ENCODE measurements at places on chromosomes 5 and 9.

- H3K27ac ChIP-seq = no peak overlapping the region
- DNase-seq = no peak
- peaks cover 9% of the 10 kb centered on the region for H3K27me3 ChIP-seq
- no peaks in the 10 kb centered on the region for H3K36me3 ChIP-seq
These were observed 8.8 kb upstream of the TENT4A start for GRCh38 chr5:6704361-6704851.

DNA sequence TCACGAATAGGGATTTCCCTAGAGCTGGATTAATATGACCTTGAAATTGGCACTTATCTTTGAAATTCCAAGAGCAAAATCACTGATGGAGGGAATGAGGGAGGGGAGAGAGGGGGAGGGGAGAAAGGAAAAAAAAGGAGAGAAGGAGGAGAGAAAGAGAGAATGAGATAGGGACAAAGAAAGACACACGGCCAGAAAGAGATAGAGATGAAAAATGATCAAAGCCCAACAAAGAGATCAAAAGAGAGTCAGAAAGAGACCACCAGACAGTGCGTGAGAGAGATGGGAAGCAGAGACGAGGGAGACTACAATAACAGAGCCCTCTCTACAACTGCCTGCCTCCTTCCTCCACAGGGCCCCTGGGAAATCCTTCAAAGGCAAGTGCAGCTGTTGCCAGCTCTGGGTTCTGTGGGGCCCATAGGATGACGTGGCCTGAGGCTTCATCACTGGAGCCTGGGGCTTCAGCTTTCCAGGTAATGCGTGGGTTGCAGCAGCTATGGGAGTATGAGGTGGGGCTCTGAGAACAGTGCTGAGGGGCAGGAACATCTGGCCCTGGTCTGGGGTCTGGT is 58.3 kb upstream of the SHB start:
- no peak overlapping the region for H3K27ac ChIP-seq
- H3K4me3 ChIP-seq = no peak overlapping the region
- peaks cover 7% of the 10 kb centered on the region for H3K27me3 ChIP-seq
- DNase-seq = no peak
- no peaks in the 10 kb centered on the region for H3K36me3 ChIP-seq

GRCh38 chr9:14529054-14529453 is 164.2 kb downstream of the ZDHHC21 start:
- peaks cover 7% of the 10 kb centered on the region for H3K27me3 ChIP-seq
- no peaks in the 10 kb centered on the region for H3K36me3 ChIP-seq
- no peak overlapping the region for H3K27ac ChIP-seq
- DNase-seq = no peak
- no peak overlapping the region for H3K4me3 ChIP-seq

- DNase-seq = peak; percentile 48
- H3K4me3 ChIP-seq = no peak overlapping the region
- no peaks in the 10 kb centered on the region for H3K27me3 ChIP-seq
- H3K36me3 ChIP-seq = no peaks in the 10 kb centered on the region
- no peaks in the 10 kb centered on the region for H3K4me1 ChIP-seq
- H3K27ac ChIP-seq = no peak overlapping the region
These were observed 373.3 kb upstream of the SEMA6A start for GRCh38 chr5:116947691-116948528.

GRCh38 chr9:107211284-107211923 is 71.7 kb upstream of the RAD23B start:
- peaks cover 15% of the 10 kb centered on the region for H3K4me1 ChIP-seq
- peaks cover 10% of the 10 kb centered on the region for H3K27me3 ChIP-seq
- no peaks in the 10 kb centered on the region for H3K36me3 ChIP-seq
- H3K27ac ChIP-seq = no peak overlapping the region

DNA sequence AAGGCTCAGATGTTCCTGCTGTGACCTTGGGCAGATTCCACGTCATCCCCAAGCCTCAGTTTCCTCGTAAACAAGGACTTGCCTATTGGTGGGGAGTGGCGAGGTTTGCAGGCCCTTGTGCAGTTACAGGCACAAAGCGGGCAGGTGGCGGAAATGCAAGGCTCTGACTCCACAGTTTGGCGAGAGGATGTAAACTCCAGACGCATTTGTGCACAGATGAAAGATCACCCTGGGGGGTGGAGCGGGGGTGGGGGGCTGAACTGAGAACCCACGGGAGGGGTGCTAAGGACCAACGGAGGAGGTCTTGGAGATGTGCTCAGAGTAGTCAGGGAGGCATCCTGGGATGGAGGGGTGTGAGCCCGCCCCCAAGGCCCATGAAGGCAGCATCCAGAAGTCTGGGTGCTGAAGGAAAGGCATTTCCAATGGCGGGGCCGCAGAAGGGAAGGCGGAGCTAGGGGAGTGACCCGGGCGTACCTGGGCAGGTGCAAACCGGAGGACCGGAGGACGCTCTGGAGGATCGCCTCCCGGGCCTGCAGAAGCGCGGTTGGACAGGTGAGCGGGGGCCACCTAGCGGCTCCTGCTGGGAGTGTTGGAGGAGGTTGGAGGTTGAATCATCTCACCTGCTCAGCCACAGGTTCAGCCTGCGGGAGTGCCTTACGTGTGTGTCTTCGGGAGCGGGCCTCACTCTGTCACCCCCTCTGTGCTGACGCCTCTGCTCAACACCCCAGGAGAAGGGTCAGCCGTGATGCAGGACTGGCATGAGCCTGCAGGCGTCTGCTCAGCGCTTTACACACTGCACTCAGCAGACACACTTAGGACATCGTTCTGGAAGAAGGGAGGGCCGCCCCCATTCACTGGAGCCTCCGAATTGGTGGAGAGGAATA is 1.9 kb upstream of the FIBCD1 start:
- H3K27ac ChIP-seq = no peak overlapping the region
- H3K4me1 ChIP-seq = peaks cover 1% of the 10 kb centered on the region
- peak; percentile 61 for DNase-seq
- H3K4me3 ChIP-seq = no peak overlapping the region
- no peaks in the 10 kb centered on the region for H3K36me3 ChIP-seq
- peaks cover 37% of the 10 kb centered on the region for H3K27me3 ChIP-seq

GRCh38 chr9:133538851-133539833 is 4.6 kb downstream of the ADAMTSL2 start:
- no peaks in the 10 kb centered on the region for H3K36me3 ChIP-seq
- H3K4me3 ChIP-seq = no peak overlapping the region
- no peak overlapping the region for H3K27ac ChIP-seq
- H3K27me3 ChIP-seq = peaks cover 4% of the 10 kb centered on the region

GRCh38 chr5:172498431-172499129 is 44.3 kb upstream of the SH3PXD2B start:
- no peak overlapping the region for H3K4me3 ChIP-seq
- H3K36me3 ChIP-seq = no peaks in the 10 kb centered on the region
- DNase-seq = no peak
- no peaks in the 10 kb centered on the region for H3K4me1 ChIP-seq
- no peaks in the 10 kb centered on the region for H3K27me3 ChIP-seq

- no peaks in the 10 kb centered on the region for H3K36me3 ChIP-seq
- H3K27me3 ChIP-seq = peaks cover 10% of the 10 kb centered on the region
- no peak overlapping the region for H3K27ac ChIP-seq
- no peak for DNase-seq
- H3K4me3 ChIP-seq = no peak overlapping the region
These were observed 120.6 kb downstream of the PIK3R1 start for GRCh38 chr5:68336200-68336599.

GRCh38 chr5:75465480-75465879 is 45.9 kb downstream of the CERT1 start:
- H3K27ac ChIP-seq = no peak overlapping the region
- H3K4me3 ChIP-seq = no peak overlapping the region
- DNase-seq = no peak
- H3K27me3 ChIP-seq = no peaks in the 10 kb centered on the region
- H3K36me3 ChIP-seq = peaks cover 39% of the 10 kb centered on the region

DNA sequence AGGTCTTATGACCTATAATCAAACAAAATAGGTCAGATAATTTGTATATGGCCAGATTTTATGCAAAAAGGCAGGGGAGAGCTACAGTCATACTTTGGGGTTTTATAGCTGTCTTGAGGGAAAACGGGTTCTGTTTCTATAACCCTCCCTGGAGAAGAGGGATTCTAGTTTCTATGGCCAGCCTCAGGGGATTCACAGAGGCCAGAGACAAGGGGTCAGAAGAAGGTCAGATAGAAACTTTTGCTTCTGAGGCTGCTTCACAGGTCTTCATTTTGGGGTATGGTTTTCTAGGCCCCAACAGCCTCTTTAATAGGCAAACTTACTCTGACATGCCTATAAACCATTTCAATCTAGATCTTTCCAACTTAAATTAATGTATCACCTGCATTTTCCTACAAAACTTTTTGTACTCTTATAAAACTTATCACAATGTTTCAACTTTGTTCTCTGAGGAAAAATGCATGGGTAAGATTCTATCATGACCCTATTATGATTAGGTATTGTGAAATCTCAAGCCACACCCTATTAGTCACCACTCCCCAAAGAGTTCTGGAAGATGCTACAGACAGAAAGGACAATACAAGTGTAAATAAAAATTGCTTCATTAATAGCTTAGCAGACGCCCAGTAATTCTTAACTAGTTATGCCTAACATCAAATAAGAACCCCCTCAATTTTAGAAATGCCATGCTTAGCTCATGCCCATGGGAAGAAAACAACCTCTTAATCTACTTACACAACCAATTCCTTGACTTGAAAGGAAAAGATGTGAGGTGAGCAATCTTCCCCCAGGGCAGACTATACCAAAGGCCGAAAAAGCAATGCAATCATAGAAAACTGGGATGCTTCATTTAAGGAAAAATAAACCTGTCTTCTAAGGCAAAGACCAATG is 396.6 kb downstream of the TLR4 start:
- H3K36me3 ChIP-seq = no peaks in the 10 kb centered on the region
- no peak overlapping the region for H3K4me3 ChIP-seq
- DNase-seq = no peak
- no peak overlapping the region for H3K27ac ChIP-seq
- no peaks in the 10 kb centered on the region for H3K27me3 ChIP-seq
- no peaks in the 10 kb centered on the region for H3K4me1 ChIP-seq

GRCh38 chr9:126062158-126062886 is 264.3 kb upstream of the MVB12B start:
- H3K27me3 ChIP-seq = no peaks in the 10 kb centered on the region
- H3K27ac ChIP-seq = no peak overlapping the region
- H3K4me1 ChIP-seq = no peaks in the 10 kb centered on the region
- no peaks in the 10 kb centered on the region for H3K36me3 ChIP-seq

DNA sequence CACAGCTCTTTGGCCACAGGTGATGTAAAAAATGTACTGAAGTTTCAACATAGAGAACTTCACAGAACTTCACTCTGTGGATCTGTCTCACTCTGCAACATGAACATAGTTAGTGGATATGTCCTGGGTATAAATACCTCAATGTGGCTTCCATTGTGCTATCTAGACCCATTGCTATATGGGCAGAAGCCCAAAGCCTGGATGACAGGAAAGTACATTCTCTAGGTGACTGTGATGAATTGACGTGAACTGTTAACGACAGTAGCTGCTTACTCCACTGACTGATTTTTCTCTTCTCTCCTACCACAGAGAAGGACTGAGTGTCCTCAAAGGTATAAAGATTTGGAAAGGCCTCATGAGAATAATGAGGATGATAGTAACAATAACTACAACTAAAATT is 270.1 kb upstream of the FTMT start:
- no peaks in the 10 kb centered on the region for H3K36me3 ChIP-seq
- no peaks in the 10 kb centered on the region for H3K27me3 ChIP-seq
- no peak overlapping the region for H3K27ac ChIP-seq
- H3K4me1 ChIP-seq = no peaks in the 10 kb centered on the region
- no peak overlapping the region for H3K4me3 ChIP-seq

- H3K4me3 ChIP-seq = no peak overlapping the region
- H3K36me3 ChIP-seq = no peaks in the 10 kb centered on the region
- H3K4me1 ChIP-seq = no peaks in the 10 kb centered on the region
- peaks cover 1% of the 10 kb centered on the region for H3K27me3 ChIP-seq
- DNase-seq = no peak
These were observed 482 bp downstream of the OR13J1 start for GRCh38 chr9:35869621-35870216.

DNA sequence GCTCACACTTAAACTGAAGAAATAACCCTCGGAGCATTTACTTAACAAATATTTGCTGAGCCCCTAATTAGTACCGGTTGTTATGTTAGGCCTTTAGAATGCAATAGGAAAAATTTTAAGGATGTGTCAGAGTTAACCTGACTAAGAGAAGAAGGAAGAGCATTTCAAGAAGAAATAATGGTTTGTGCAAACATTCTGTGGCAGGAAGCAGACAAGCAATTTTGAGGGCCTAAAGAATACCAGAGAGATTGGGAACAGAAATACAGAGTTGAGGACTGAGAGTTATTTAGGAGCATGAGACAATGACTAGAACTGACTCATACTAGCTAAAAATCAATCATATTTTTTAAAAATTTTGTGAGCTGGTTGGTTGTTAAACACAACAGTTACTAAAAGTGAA is 218.8 kb downstream of the PRR16 start:
- H3K4me3 ChIP-seq = no peak overlapping the region
- H3K27ac ChIP-seq = no peak overlapping the region
- no peak for DNase-seq
- no peaks in the 10 kb centered on the region for H3K4me1 ChIP-seq

- no peaks in the 10 kb centered on the region for H3K36me3 ChIP-seq
- H3K27ac ChIP-seq = no peak overlapping the region
- no peak overlapping the region for H3K4me3 ChIP-seq
- DNase-seq = no peak
- H3K27me3 ChIP-seq = no peaks in the 10 kb centered on the region
These were observed 35.1 kb downstream of the SHB start for GRCh38 chr9:38033941-38034340.

GRCh38 chr9:15231788-15232635 is 75.0 kb downstream of the TTC39B start:
- no peak overlapping the region for H3K27ac ChIP-seq
- no peak overlapping the region for H3K4me3 ChIP-seq
- no peaks in the 10 kb centered on the region for H3K27me3 ChIP-seq
- DNase-seq = no peak
- H3K4me1 ChIP-seq = peaks cover 25% of the 10 kb centered on the region

GRCh38 chr5:112857866-112858265 is 3.2 kb upstream of the SRP19 start:
- peaks cover 16% of the 10 kb centered on the region for H3K27me3 ChIP-seq
- no peak for DNase-seq
- peaks cover 21% of the 10 kb centered on the region for H3K4me1 ChIP-seq
- no peak overlapping the region for H3K4me3 ChIP-seq

DNA sequence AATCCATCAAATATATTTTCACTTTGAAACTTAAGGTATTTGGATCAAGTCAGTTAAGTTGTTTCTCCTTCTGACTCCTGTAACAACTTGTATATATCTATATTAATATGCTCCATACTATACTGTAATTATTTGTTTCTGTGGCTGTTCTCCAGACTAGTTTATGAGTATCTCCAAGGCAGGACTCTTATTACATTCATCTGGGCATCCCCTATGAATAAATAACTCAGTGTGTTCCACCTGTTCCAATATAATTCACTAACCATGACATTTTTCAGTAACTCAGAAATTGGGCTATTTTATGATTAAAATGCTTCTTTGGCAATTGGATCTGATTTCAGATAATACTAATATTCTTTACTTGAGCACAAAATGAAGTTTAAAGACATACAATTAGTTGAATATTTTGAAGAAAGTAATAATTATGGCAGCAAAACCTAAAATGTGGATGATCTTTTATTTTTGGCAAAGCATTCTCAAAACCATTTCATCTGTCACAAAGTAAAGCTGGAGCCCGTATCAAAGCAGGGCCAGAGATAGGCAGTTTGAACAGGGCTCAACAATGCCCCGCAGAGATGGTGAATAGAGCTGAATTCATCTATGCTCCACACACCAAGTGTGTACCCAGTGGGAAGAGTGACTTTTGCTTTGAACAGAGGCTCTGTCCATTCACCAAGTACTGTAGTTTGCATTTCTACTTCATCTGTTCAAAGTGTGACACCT is 314.3 kb downstream of the PDE4D start:
- peaks cover 2% of the 10 kb centered on the region for H3K4me1 ChIP-seq
- peaks cover 18% of the 10 kb centered on the region for H3K27me3 ChIP-seq
- H3K36me3 ChIP-seq = no peaks in the 10 kb centered on the region
- H3K27ac ChIP-seq = no peak overlapping the region
- H3K4me3 ChIP-seq = no peak overlapping the region
- DNase-seq = no peak

Data from activated T-helper 2 cell treated with anti-CD3 and anti-CD28 coated beads, Interferon-gamma antibody, Interleukin-2, Interleukin-4, amounts not matched to agents 10 μg/mL and 5 μg/mL and 100 μg/mL, durations not matched to agents 14 hours and 24 hours and 36 hours (primary cell).